Placental pericyte (primary cell): ENCODE measurements at places on chromosomes 2 and 18. TPM values are rescaled to one million over a fixed set of nuclear protein-coding genes. Genes with fewer than 3 reads are reported as not detected.

PXDN gene
- total RNA-seq, result 471 and 655 TPM in 2 replicates

CD8B2 gene
- total RNA-seq, result not detected in 2 replicates

SERPINB2 gene
- total RNA-seq, result 211 and 212 TPM in 2 replicates

VAMP8 gene
- total RNA-seq, result 11.8 and 14.0 TPM in 2 replicates

GPR39 gene
- total RNA-seq, result 2.6 and 21.2 TPM in 2 replicates

BCL2 gene
- total RNA-seq, result 2.8 and 3.0 TPM in 2 replicates

CXCR1 gene
- total RNA-seq, result not detected in 2 replicates

FAM98A gene
- 43.1 and 56.0 TPM in 2 replicates for total RNA-seq

ITPRIPL1 gene
- total RNA-seq, result 0.22 and 1.7 TPM in 2 replicates

MREG gene
- 1.1 and 3.0 TPM in 2 replicates for total RNA-seq

DSG4 gene
- total RNA-seq, result not detected in 2 replicates

ASXL3 gene
- 0.14 and 0.22 TPM in 2 replicates for total RNA-seq

TUBB8B gene
- total RNA-seq, result not detected in 2 replicates

ANKRD30BL gene
- 0.14 TPM in 1 of 2 replicates, not detected in the other for total RNA-seq

ACMSD gene
- not detected in 2 replicates for total RNA-seq

APCDD1 gene
- total RNA-seq, result 3.9 TPM in 1 of 2 replicates, not detected in the other

NETO1 gene
- 0.72 TPM in 1 of 2 replicates, not detected in the other for total RNA-seq

RGPD4 gene
- total RNA-seq, result under 0.01 TPM in 1 of 2 replicates, not detected in the other

LTBP1 gene
- 199 and 265 TPM in 2 replicates for total RNA-seq

FOXI3 gene
- not detected in 2 replicates for total RNA-seq

DAPL1 gene
- total RNA-seq, result not detected in 2 replicates

FBXO36 gene
- 5.0 and 6.6 TPM in 2 replicates for total RNA-seq

DSC3 gene
- under 0.01 and 0.14 TPM in 2 replicates for total RNA-seq

GAREM2 gene
- 1.3 TPM in 2 replicates for total RNA-seq

CAMKMT gene
- 5.9 and 7.0 TPM in 2 replicates for total RNA-seq

ARL5A gene
- total RNA-seq, result 54.1 and 63.3 TPM in 2 replicates

MOGAT1 gene
- not detected in 2 replicates for total RNA-seq

SIX2 gene
- under 0.01 TPM in 1 of 2 replicates, not detected in the other for total RNA-seq

DNAH7 gene
- 0.22 and 1.1 TPM in 2 replicates for total RNA-seq

FAM110C gene
- total RNA-seq, result not detected in 2 replicates

LOXHD1 gene
- total RNA-seq, result not detected in 2 replicates

IRS1 gene
- total RNA-seq, result 14.0 and 37.8 TPM in 2 replicates

TXNDC2 gene
- total RNA-seq, result 0.14 and 0.22 TPM in 2 replicates

CGREF1 gene
- 0.88 TPM in 1 of 2 replicates, not detected in the other for total RNA-seq

RAB31 gene
- total RNA-seq, result 79.9 and 106 TPM in 2 replicates
